ENCODE measurements at places on chromosomes 12 and 14.

DNA sequence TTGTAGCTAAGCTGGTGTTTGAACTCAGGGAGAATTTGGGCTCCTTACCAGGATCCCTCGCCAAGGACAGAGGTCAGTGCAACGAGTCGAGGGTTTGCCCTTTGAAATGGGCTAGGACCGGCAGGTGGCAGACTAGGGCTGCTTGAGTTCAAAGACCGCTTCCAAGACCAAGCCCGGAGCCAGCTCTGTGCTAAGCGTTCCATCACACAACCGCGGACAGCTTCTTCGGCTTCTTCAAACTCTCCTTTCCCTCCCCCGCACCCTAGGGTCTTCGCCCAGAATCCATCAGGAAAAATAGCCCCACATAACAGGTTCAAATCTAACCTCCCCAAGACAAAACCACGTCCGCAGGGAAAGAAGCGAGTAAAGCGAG, 705 bp upstream of the FLVCR2 start:
- peak; percentile 50 for DNase-seq

GRCh38 chr12:10582704-10583103, 30.7 kb downstream of the MAGOHB start:
- no peak for DNase-seq

DNA sequence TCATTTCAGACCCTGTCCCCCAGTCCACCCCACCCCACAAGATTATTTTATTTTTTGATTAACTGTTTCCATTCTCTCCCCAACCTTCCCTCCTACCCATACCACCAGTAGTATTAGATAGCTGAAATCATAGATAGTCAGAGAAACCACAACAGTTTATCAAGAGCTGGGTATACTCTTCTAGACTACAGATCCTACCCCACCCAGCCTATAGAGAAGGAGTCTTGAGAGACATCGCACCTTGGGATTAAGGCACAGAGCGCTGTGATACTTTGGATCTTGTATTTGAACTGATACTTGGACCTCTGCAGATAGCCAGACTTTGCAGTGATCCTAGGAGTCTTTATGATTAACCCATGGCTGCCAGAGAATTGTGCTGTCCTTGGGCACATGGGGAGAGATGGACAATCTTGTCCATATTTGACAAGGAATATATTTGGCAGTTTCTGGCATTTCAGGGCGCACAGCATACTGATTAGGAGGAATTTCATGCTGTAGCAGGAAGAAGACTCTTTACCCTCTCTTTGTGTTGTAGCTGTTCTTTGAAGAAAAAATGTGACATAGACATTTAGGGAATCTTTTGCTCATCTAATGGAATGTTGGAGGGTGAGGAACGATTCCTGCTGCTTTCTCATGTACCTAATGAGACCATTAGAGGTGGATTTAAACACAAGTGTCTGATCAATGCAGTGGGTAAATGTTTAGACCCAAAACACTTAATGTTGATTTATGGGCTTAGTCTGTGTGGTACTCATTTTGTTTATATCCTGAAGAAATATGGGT, 982 bp downstream of the RBMS2 start:
- no peak for DNase-seq

DNA sequence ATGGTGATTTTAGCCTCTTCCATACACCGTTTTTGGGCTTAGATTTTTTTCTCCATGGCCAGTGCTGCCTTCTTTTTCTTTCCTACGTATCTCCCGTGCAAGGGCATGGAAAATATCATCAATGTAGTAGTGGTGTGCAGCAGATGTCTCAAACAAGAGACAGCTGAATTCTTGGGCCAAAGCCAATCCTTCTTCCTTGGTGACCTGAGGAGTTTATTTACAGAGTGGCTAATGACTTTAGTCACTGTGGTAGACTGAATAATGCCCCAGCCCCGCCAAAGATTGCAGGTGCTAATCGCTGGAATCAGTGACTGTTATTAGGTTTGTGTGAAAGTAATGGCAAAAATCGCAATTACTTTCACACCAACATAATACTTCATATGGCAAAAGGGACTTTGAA, 235.5 kb upstream of the NOS1 start:
- no peak for DNase-seq

GRCh38 chr12:52584156-52584682, 10.6 kb upstream of the KRT74 start:
- no peak for DNase-seq

DNA sequence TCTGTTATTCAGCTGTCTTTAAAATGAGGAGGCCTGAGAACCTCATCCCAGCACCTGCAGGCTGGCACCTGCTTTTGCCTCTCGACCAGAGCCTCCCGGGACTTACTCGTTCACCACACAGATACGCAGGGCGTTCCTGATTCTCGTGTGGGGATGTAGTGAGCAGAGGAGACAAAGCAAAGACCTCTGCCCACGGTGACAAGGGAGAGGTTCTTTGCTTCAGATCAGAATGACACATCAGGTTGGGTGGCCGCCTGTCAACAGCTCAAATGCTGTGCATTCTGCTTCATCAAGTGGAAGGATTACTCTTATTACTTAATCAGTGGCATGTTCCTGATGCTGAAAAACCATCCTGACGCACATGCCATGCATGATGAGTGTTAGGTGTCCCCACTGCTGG, 24.4 kb downstream of the DEGS2 start:
- no peak for DNase-seq

GRCh38 chr14:23571701-23572523, 4.3 kb upstream of the AP1G2 start:
- DNase-seq, result no peak

DNA sequence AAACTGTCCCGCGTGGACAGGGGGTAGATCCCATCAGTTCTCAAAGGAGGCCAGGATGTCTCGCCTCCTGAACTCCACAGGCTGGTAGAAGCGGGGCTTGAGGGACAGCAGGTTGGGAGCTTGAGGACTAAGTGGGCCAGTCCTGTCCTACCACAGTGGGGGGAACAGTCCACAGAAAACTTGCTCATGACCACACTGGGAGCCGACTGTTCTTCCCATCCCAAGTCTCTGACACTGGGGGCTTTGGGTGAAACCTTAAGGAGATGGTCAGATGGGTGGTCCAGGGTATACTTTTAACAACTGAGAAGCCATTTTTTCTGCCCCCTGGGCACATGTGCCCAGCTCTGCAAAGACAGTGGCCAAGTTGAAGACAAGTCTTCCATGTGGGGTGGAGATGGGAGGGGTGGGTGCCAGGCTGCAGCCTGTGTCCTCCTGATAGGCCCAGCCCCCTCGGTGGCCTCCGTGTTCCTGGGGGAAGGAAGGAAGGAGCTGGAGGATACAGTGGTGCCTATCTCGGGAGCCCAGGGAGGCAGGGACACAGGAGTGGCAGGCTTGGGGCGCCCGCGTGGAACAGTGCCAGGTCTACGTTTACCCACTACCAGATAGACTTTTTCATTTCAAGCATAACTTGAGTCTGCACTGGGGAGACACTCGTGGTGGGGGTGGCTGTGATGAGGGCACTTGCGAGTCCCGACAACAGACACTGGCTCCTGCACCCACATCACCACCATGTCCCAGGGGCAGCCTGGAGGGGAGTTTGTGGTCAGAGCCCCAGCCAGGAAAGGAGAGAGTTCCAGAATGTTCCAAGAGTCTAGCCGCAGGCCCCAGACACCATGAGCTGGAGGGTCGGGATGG, 14.7 kb downstream of the RHOF start:
- DNase-seq, result no peak

DNA sequence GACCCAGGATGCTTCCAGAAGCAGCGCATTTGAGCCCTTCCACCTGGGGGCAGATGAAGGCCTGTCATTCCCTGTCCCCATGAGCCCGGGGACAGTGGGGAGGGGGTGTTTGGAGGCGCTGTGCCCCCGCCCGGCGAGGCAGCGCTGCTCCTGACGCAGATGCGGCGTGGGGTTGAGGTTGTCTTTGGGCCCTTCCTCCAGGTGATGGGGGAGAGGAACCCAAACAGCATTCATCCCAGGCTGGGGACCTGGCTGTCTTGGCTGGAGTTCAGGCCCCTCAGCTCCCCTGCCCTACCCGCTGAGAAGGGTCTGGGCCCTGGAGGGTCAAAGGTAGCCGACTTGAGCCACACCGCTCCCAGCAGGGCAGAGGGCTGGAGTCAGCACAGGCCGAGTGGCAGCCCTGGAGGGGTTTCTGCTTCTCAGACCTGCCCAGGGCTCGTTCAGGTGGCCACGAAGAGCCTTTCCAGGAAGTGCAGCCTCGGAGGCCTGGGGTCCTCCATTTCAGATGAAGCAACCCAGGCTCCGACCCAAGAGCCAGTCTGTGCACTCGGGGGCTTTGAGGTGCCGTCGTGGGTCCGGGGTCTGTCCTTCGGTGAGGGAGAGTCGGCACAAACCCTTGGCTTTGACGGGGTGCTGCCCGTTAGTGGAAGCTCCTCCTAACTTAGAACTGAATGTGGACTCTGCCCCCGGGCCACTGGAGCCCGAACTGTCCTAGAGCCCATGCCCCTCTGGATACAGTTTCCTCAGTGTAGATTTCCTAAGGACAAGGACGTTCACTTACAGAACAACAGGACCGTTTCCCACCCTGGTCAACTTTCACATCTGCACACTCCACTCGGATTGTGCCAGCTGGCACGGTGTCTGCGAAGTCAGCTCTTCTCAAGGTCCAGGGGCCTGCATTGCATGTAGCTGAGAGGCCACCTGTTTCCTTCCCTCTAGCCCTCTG, 16.1 kb downstream of the ACADS start:
- no peak for DNase-seq

DNA sequence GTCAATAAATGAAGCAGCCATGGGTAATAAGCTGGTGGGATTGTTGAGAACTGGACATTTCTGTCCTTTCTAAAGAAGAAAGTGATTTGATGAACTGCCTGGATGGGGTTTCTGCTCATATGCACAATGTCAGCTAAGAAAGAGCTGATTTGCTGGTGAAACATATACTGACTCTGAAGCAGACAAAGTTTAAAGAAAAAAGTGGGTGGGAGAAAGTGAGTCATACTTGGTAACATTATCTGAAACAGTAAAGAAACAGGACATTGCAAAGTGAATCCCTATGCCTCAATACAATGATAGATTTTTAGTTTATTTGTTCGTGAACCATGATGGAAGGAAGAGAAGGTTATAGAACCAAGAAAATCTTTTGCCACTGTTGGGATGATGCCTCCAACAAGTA, 95.6 kb upstream of the DNM1L start:
- DNase-seq, result no peak

- DNase-seq, result no peak
These were observed 249.7 kb downstream of the FOXG1 start for GRCh38 chr14:29016050-29016900.

GRCh38 chr12:78406828-78407227, 457.7 kb upstream of the SYT1 start:
- no peak for DNase-seq

- DNase-seq, result no peak
These were observed 331.4 kb downstream of the TMTC2 start for GRCh38 chr12:83018088-83018487.

DNA sequence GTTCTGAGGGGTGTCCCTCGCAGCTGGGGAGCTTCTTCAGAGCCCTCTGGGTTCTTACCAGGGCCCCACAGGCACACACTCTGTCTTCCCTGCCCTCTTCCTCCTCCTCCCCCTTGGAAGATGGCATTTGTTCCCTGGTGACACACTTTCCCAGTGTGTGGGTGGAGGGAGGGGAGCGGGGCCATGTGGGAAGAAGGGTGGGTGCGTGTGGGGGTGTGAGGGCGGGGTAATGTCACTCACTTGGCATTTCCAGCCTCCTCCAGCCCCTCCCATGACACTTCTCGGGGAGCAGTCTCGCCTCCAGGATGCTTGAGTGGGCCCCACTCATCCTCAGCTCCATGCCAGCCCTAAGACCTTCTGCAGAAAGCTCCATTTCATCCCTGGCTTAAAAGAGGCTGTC, 61.3 kb downstream of the ADCK1 start:
- DNase-seq, result no peak

DNA sequence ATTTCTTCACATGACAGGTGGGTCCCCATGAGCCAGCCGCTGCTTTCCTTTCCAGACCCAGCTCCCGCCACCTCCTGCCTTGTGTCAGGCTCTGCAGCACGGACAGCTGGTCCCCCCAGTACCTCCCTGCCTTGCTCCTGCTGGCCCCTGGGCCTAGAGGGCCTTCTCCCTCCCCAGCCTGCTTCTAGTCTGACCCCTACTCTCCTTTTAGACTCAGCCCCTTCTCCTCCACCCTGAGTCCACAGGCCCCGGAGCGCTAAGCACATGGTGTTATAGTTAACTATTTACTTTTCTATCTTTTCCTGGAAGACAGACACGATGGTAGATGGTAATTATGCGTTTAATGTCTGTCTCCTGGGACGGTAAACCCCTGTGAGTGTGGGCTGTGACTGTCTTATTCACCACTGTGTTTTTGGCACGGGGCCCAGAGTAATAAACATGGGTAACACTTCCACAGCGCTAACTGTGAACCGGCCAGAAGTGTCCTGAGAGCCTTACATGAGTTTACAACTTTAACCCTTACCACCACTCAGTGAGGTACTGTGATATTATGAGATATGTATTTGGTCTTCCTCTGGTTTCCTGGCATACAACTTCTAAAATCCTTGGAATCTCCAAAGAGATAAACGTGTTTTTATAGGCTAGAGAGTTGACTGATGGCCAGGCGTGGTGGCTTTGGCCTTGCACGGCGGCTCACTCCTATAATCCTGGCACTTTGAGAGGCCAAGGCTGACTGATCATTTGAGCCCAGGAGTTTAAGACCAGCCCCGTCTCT, 41.2 kb downstream of the DGLUCY start:
- no peak for DNase-seq

DNA sequence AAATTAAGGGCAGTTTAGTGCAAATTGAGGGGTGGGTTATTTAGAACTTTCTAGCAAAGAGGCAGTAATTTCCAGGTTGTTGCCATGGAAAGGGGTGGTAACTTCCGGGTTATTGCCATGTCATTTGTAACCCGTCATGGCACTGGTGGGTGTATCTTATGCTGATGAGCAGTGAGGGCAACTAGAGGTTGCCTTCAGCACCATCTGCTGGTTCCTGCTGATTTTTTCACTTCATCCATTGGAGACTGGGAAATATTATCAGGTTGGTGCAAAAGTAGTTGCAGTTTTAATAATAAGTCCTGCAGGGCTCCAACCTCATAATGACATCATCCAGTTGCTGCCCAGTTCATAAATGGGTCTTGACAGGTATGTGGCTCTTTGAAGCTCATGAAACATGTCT, 24.4 kb upstream of the SERPINA4 start:
- DNase-seq, result no peak

GRCh38 chr12:32155041-32155440, 48.4 kb downstream of the BICD1 start:
- DNase-seq, result no peak

DNA sequence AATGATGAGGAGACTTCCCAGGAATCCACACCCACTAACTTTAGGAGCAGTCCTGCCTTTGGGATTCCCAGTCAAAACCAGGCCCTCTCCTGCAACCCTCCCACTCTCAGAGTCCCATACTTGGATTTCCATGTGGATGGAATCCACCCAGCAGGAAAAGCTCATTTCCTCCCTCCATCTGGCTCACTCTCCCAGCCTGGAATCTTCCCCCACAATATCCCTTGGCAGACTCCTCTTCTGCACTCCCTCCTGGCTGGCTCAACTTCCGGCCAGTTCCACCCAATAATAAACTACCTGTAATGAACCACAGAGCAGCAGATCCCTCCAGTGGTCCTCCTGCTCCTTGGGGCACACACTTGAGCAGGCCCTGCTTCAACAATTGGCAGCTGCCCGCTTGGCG, 102.8 kb upstream of the EGLN3 start:
- DNase-seq, result no peak

GRCh38 chr12:52988898-52989297, 17.4 kb upstream of the EIF4B start:
- no peak for DNase-seq

GRCh38 chr12:120905856-120906384, 1.8 kb upstream of the SPPL3 start:
- DNase-seq, result no peak
